Activated CD4-positive, alpha-beta T cell treated with anti-CD3 and anti-CD28 coated beads for 48 hours (primary cell): ENCODE measurements at places on chromosomes 5 and 9.

DNA sequence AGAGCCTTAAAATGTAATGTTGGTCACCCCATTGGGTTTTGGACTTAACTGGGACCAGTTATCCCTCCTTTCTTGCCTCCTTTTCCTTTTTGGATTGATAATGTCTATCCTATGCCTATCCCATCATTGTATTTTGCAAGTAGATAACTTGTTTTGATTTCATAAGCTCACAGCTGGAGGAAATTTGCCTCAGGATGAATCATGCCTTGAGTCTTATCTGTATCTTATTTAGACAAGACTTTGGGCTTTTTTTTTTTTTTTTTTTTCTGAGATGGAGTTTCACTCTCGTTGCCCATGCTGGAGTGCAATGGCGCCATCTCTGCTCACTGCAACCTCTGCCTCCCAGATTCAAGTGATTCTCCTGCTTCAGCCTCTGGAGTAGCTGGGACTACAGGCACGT, 443.3 kb downstream of the DNAH5 start:
- DNase-seq: no peak

DNA sequence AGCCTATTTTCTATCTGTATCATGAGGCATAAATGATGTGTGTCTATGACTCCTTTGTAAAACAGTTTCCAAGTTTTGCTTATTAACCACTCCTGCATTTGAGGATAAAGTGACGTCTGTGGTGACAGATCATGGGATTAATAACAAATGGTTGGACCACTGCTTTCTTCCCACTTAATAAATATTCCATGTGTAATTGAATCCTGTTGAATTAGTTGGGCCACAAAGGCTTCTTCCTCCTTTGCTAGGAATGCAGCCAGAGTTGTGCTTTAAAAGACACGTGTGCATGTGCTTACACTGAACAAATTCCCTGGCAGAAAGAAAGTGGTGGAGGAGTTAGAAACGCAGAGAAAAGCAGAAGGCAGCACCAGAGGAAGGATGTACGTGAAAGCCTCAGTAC, 150.2 kb downstream of the ACTBL2 start:
- DNase-seq: no peak

- DNase-seq: no peak
These were observed 53.6 kb downstream of the WNK2 start for GRCh38 chr9:93237540-93237939.

- DNase-seq: no peak
These were observed 665.7 kb downstream of the DNAH5 start for GRCh38 chr5:13278811-13279210.

- DNase-seq: no peak
These were observed 238.8 kb upstream of the WWC1 start for GRCh38 chr5:168052686-168053085.

DNA sequence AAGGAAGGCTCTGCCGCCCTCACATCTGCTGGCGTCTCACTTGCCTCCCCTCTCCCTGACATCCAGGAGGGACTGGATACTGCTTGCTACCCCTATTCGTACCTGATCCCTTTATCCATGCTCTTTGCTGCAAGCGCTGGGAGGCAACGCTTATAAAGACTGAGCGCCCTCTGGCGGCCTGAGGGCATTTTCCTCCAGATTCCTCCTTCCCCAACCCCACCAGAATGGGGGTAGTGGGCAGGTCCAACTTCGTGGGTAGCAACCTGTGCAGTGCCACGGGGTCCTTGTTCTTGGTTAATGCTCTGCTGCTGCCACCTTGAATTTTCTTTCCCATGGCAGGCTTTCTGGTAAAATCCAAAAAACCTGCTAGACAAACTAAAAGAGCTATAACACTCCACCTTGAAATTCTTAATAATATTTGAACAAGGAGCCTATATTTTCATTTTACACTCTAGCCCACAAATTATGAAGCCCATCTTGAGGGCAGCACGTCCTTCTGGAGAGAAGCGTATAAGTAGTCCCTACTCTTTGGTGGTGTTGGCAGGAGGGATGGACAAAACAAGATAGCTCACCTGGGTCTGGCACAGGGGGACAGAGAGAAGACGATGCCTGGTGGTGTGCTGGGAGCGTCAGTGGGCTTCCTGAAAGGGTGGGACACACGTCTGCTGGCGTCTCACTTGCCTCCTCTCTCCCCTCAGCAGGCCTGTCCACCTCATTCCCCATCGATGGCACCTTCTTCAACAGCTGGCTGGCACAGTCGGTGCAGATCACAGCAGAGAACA, 52.5 kb downstream of the JADE2 start:
- DNase-seq: peak; percentile 88

DNA sequence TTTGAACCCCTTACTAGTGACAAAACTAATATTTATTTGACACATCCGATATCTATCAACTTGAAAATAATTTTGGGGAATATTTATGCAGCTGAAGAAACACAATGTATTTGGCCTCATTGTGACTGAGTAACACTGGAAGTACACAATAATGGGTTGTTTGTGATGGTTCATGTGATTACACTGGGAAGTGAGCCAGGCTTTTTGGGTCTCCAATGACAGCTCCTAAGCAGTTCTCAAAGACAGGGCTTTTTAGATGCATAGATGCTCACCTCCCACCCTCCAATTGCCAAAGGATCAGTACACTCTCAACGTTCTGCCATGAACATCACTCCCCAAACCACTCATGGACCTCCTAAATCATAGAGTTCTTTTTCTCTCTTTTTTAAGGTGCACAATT, 170.0 kb downstream of the SLC24A2 start:
- no peak for DNase-seq
